ENCODE measurements at places on chromosomes 11 and 22. TPM values are rescaled to one million over a fixed set of nuclear protein-coding genes. Genes with fewer than 3 reads are reported as not detected.

DNA sequence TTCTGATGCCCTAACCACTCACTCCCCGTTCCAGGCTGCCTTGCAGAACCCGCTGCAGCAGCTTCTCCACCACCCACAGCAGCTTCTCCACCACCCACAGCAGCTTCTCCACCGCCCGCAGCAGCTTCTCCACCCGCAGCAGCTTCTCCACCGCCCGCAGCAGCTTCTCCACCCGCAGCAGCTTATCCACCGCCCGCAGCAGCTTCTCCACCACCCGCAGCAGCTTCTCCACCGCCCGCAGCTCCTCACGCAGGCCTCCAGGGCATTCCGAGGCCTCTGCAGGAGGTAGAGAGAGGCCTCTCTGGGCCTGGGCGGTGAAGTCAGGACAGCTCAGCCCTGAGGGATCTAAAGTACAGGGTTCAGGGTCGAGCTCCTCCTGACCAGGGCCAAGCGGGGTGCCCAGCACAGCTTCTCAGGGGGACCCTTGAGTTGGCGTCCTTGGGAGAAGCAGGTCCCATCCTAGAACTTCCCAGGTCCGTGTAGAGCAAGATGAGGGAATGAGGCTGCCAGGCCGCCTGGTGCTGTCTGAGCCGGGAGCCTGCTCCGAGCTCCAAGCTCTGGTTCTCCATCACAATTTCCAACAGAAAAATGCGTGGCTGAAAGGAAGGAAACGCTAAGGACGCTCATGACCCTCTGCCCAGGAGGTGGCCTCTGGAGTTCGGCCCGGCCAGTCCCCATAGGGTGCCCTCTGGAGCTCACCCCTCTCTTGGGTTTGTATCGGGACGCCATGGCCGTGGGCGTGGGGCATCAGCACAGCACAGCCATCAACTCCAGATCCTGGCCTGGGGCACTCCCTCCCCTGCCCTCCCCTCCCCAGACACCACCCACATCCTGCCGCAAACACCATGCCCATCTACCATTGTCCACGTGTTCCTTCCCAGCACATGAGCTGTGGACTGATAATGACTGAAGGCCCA is 528.6 kb downstream of the BRD1 start:
- no peak overlapping the region for H3K4me3 ChIP-seq
- no peaks in the 10 kb centered on the region for H3K36me3 ChIP-seq
- no peaks in the 10 kb centered on the region for H3K4me1 ChIP-seq
- DNase-seq, result no peak
- H3K27ac ChIP-seq, result no peak overlapping the region

ADAMTS8 gene
- not detected for total RNA-seq

GRAMD1B gene
- total RNA-seq, result 25.1 TPM

- no peak for DNase-seq
- peaks cover 13% of the 10 kb centered on the region for H3K27me3 ChIP-seq
- no peak overlapping the region for H3K27ac ChIP-seq
- H3K4me1 ChIP-seq, result no peaks in the 10 kb centered on the region
- H3K36me3 ChIP-seq, result peaks cover 3% of the 10 kb centered on the region
These were observed 144.6 kb downstream of the WT1 start for GRCh38 chr11:32290783-32291182.

DNA sequence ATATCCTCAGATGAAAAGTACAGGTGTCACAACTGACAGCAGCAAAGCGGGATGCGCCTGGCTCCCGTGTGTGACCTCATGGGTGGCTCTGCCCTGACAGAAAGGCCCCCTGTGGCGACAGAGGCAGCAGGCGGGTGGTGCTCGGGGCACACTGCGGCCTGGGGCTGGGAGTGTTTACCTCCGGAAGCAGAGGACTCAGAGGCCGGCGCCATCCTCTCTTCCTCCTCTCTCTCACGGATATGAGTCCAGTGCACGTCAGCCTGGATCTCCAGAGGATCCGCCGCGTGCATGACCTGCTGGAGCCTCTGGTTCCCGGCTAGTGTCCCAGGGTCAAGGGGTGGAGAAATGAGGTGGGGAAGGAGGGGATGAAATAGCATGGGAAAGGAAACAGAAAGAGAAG is 53.2 kb upstream of the BID start:
- H3K36me3 ChIP-seq, result peaks cover 8% of the 10 kb centered on the region
- no peak overlapping the region for H3K4me3 ChIP-seq
- peak overlapping the region; percentile 2 for H3K27ac ChIP-seq
- peaks cover 10% of the 10 kb centered on the region for H3K4me1 ChIP-seq

- no peaks in the 10 kb centered on the region for H3K27me3 ChIP-seq
- DNase-seq, result no peak
- H3K36me3 ChIP-seq, result no peaks in the 10 kb centered on the region
- peak overlapping the region; percentile 1 for H3K27ac ChIP-seq
- peaks cover 5% of the 10 kb centered on the region for H3K4me1 ChIP-seq
These were observed 4.9 kb upstream of the TCN2 start for GRCh38 chr22:30602049-30602448.

DNA sequence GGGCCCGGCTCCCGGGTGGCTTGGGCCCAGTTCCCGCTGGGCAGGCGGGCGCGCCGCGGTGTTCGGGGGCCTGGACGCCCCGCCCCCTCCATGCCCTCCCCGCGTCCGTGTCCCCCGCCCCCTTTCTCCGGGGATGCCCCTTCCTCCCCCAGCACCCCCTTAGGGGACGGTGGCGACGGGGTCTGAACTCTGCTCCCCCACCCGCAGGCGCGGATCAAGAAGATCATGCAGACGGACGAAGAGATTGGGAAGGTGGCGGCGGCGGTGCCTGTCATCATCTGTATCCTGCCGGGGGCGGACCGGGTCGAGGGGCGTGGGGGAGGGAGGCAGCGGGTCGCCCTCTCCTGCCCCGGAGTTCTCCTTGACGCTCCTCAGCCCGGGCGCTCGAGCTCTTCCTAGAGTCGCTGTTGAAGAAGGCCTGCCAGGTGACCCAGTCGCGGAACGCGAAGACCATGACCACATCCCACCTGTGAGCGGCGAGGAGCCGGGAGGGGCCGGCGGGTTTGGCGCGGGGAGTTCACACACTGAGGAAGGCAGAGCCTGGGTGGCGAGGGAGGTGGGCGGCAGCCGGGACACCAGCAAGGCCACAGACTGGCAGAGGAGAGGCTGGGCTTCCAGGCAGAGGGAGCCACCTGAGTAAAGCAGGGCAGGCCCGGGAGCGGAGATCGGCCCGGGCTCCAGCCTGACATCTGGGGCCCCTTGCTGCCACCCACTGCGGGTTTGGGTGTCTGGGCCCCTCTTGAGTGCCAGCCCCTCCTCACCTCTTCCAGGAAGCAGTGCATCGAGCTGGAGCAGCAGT is 546 bp downstream of the DRAP1 start:
- peak; percentile 66 for DNase-seq
- H3K36me3 ChIP-seq, result no peaks in the 10 kb centered on the region
- peaks cover 25% of the 10 kb centered on the region for H3K4me1 ChIP-seq
- peak overlapping the region; percentile 81 for H3K27ac ChIP-seq

DNA sequence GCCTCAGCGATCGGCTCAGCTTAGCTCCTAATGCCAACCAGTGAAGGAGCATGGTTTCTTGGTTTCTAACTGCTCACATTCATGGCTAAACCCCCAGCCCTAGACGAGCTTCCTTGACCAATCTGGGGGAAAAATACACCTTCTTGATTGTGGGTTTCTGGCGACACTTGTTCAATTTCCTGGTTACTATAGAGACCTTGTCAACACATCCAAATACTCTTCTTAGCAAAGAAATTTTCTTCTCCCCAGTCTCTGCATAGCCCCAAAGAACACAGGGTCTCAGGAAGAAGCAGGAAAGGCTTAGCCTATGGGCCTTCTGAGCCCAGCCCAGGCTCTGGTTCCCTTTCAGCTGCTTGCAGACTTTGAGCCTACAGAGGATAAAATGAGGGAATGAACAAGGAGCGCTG is 88.5 kb upstream of the SYT13 start:
- H3K4me3 ChIP-seq, result peak overlapping the region; percentile 52
- no peaks in the 10 kb centered on the region for H3K27me3 ChIP-seq
- DNase-seq, result peak; percentile 35
- H3K36me3 ChIP-seq, result no peaks in the 10 kb centered on the region
- peak overlapping the region; percentile 94 for H3K27ac ChIP-seq
- H3K4me1 ChIP-seq, result peaks cover 21% of the 10 kb centered on the region

DNA sequence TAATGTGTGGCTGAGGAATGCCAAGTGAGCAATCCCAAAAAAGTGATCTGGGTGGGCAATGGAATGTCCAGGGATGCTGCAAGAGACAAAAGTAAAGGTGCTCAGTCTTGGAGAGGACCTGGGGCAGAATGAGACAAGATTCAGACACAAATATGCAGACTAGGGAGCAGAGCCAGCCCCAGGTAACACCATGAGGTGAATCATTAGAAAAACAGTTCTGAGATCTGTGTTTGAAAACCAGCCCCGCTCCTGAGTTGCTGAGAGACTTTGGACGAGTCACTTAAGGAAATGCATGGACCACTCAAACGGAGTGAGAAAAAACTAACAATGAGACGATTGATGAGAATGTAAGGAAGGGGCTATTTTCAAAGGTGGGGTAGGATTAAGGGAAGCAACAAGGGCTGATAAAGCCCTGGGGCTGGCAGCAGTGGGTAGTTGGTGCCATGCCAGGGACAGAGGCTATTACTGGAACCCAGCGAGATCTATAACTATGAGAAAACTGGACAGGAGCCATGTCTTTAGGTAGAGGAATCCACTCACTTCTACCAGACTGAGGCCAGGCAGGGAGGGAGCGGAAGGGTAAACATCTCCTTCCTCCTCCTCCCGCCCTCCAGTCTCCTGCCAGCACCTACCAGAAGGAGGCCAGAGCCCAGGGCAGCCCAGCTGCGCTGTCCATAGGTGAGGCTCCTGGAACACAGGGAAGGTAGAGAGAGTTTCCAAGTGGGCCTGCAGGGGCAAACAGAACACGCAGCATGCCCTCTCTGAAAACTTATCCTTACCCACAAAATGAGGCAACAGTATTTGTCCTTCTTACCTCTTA is 130.4 kb upstream of the TEAD1 start:
- no peak overlapping the region for H3K27ac ChIP-seq
- H3K27me3 ChIP-seq, result peaks cover 24% of the 10 kb centered on the region
- H3K36me3 ChIP-seq, result peaks cover 3% of the 10 kb centered on the region
- DNase-seq, result no peak
- peaks cover 2% of the 10 kb centered on the region for H3K4me1 ChIP-seq

DNA sequence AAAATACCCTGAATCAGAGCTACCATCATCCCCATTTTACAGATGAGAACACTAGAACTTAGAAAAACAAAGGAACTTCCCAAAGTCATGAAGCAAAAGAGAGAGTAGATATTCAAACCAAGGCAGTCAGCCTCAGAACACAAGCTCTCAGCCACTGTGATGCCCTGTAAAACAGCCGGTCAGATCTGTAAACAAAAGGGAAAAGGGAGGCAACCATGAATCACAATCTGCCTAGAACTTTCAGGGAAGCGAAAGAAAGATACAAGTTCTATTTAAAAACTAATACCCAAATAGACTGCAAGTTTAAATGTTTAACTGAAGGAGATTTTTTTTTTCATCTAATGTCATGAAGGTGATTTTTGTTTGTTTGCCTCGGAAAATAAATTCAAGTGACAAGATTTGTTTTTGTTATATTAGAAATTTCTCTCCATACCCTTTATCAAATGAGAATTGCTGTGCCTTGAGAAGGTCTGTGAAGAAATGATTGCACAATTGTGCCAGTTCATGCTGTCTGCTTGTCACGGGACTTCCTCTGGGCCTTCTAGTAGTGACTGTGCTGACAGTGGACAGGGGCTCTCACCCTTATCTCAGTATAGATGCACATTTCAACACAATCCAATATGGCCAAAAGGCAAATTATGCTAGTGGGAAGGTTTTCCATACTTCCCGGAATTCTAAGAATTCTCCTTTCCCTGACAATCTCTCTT is 11.7 kb downstream of the SAA1 start:
- no peak for DNase-seq
- peak overlapping the region; percentile 25 for H3K27ac ChIP-seq
- H3K27me3 ChIP-seq, result no peaks in the 10 kb centered on the region
- peaks cover 6% of the 10 kb centered on the region for H3K4me1 ChIP-seq
- no peak overlapping the region for H3K4me3 ChIP-seq
- H3K36me3 ChIP-seq, result peaks cover 7% of the 10 kb centered on the region

DNA sequence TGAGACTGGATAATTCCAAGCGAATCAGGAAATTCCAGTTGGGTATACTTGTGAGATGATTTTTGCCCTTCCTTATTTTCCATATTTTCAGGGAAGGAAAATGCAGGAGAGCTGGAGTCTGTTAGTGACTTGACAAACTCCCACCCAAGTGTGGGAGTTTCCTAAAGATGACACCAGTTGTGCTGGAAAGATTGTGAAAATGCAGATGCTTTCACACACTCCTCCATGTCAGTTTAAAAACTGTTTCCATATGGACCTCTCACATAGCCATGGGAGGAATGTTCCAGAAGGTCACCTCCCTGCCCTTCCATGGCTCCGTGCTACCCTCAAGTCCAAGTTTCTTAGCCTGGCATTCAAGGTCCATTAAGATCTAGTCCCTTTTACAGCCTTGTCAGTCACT is 350.7 kb upstream of the NARS2 start:
- H3K4me3 ChIP-seq, result no peak overlapping the region
- no peak for DNase-seq
- peaks cover 50% of the 10 kb centered on the region for H3K27me3 ChIP-seq

DNA sequence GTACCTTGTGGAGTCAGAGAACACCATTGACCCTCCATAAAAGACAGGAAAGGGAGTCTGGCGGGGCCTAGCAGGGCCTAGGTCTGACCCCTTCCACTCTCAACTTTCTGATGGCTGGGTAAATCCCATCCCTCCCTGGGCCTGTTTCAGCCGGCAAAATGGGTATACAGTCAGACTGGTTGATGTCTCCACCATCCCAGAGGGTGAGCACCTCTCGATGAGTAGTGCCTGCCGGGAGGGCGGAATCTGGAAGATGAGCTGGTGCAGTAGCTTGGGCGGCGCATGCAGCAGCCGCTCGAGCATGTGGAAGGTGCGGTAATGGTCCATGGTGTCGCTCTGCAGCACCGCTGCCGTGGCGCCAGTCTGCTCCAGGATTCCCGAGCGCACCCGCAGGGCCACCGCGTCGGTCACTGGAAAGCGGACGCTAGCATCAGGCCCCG is 528 bp downstream of the FIBP start:
- no peak for DNase-seq
- H3K4me3 ChIP-seq, result peak overlapping the region; percentile 95
- no peaks in the 10 kb centered on the region for H3K27me3 ChIP-seq
- peak overlapping the region; percentile 98 for H3K27ac ChIP-seq

GRCh38 chr22:41782316-41782715 is 18.2 kb upstream of the CCDC134 start:
- peaks cover 55% of the 10 kb centered on the region for H3K4me1 ChIP-seq
- H3K4me3 ChIP-seq, result peak overlapping the region; percentile 93
- DNase-seq, result no peak
- H3K27me3 ChIP-seq, result no peaks in the 10 kb centered on the region
- peak overlapping the region; percentile 99 for H3K27ac ChIP-seq

ELP4 gene
- 17.4 TPM for total RNA-seq

TMEM134 gene
- total RNA-seq, result 48.7 TPM

MCHR1 gene
- total RNA-seq, result not detected

- peaks cover 9% of the 10 kb centered on the region for H3K4me1 ChIP-seq
- H3K27ac ChIP-seq, result no peak overlapping the region
- no peak overlapping the region for H3K4me3 ChIP-seq
These were observed 1.9 kb downstream of the WBP2NL start for GRCh38 chr22:42000466-42000865.

HPX gene
- 0.86 TPM for total RNA-seq

GRCh38 chr11:43789700-43790443 is 90.8 kb upstream of the ALKBH3 start:
- no peaks in the 10 kb centered on the region for H3K27me3 ChIP-seq
- no peak overlapping the region for H3K4me3 ChIP-seq
- H3K4me1 ChIP-seq, result no peaks in the 10 kb centered on the region
- no peak for DNase-seq
- H3K36me3 ChIP-seq, result no peaks in the 10 kb centered on the region
- H3K27ac ChIP-seq, result no peak overlapping the region

Data from T-helper 17 cell (primary cell).